ENCODE measurements at places on chromosomes 5 and 9. TPM values are rescaled to one million over a fixed set of nuclear protein-coding genes. Genes with fewer than 3 reads are reported as not detected.

Gene NUTM2G
- total RNA-seq, result 0.07 TPM

Gene CTXN3
- total RNA-seq, result not detected

GRCh38 chr9:114503009-114503408, 2.3 kb downstream of the WHRN start:
- DNase-seq, result no peak

- DNase-seq, result no peak
Observed at GRCh38 chr5:149492781-149493180, 58.5 kb downstream of the CSNK1A1 start.

Gene NMUR2
- not detected for total RNA-seq

- DNase-seq, result no peak
Observed at GRCh38 chr9:95276395-95276954, 41.0 kb downstream of the FANCC start.

GRCh38 chr5:132463811-132464155, 26.8 kb downstream of the IRF1 start:
- DNase-seq, result no peak

- DNase-seq, result no peak
Observed at GRCh38 chr9:30196941-30197340, 2187.5 kb upstream of the ACO1 start.

DNA sequence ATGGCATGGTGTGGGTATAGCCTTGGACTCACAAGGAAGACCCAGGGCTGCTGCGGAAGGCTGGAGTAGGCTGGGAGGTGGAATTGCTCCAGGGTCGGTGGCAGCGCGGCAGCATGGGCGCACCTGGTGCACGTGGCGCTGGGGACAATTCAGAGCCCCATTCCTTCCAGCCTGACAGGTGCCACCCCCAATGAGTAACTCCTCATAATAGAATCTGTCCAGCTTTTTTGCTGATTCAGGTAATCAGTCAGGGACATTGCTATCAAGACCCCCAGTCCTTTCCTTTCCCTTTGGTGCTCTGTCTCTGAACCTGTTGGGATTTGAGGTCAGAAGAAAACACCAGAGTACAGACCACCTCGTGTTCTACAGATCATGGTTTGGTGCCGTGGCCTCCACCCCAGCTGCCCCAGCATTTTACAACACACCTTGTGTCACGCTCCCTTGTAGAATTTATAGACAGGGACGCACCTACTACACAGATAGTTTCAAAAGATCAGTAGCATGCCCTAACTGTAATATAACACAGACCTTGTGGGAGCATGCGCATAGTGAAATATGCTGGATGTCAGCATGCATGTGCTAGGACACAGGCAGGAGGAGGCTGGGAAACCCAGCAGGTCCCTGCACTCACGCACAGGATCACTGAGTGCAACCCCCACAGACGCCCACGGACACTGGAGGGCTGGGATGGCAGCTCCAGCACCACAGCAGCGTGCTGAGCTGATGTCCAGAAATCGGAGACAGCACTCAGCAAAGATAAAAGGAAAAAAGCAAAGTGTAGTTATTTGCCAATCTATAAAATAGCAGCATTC, 47.9 kb upstream of the CTSL start:
- no peak for DNase-seq

DNA sequence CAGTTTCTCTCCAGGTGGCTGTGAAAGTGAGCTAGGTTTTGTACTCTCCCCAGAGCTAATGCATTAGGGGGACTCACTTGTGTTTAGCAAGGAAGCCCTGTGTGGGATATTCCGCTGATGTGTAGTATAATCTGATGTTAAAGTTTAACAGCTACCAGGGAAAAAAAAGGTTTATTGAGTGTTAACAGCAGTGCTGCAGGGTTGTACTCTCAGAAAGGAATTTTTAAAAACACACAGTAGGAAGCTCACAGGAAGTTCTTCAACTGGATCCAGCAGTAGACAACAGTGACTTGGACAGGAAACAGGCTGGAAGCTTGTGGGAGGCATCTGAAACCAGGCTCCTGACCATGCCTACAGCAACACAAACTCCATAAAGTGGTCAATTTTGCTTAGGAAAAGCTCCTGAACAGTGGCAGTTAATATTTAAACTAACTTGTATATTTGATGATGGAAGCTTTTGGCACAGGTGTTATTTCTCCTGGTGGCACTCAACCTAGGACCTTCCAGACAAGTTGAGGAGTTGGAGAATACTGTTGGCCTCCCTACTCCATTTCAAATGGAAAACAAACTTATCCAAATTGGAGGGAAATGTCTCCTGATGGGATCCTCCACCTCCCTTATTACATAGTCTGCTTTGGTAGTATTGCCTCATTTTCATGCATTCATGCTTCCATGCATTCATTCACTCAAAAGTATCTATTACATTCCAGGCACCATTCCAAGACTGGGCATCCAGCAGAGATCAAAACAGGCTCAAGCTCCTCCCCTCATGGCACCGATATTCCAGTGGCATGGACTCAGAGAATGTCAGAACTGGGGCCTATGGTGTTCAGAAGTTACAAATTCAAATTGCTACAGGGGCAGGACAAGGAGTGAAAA, 54.7 kb downstream of the FOXD1 start:
- no peak for DNase-seq

Gene SMIM33
- total RNA-seq, result not detected

Gene ENC1
- total RNA-seq, result 31.9 TPM

Gene TMC1
- not detected for total RNA-seq

DNA sequence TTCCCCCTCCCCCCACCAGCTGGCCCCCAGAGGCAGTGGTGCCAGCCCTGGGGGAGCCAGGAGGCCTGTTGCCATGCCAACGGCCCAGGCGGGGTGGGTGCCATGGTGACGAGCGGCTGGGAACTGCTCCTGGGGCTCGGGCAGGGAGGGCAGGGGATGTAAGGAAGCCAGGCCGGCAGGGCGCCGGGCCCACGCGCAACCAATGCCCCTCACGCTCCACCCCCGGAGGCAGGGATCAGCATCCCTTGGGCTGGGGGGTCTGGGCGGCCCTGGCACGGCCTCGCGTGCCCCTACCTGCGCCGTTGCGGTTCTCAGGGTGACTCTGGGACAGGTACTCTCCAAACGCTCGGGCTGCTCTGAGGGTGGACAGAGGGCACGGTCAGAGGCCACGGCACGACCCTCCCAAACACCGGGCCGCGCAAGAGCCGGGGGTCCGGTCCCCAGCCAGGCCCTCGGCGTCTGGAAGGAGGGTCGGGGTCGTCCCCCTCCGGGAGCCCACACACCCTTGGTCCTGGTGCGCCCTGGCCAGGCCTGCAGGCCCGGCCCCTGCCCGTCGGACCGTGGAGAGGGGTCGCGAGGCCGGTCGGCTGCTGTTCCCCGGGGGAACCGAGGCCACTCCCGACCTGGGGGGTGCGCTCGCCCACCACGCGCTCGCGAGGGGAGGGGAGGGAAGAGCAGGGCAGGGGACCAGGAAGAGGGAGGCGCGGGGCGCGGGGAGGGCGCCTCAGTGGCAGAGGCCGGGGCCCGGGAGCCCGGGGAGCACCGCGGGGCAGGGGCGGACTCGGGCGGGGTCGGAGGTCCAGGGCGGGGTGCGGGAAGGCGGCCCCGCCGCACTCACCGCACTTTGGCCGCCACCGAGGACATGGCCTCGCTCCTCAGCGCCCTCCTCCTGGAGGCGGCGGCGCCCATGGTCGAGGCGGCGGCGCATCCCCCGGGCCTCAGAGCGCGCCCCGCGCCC, 661 bp downstream of the NSMF start:
- DNase-seq, result peak; percentile 76

Gene ERCC6L2
- total RNA-seq, result 38.6 TPM

GRCh38 chr9:72904267-72905093, 48.4 kb downstream of the ALDH1A1 start:
- DNase-seq, result no peak

Gene RASEF
- total RNA-seq, result 1.2 TPM

Gene PCDHGA9
- 0.04 TPM for total RNA-seq

- no peak for DNase-seq
Observed at GRCh38 chr5:167971706-167972105, 319.7 kb upstream of the WWC1 start.

Gene PCDHGC4
- total RNA-seq, result 9.9 TPM

DNA sequence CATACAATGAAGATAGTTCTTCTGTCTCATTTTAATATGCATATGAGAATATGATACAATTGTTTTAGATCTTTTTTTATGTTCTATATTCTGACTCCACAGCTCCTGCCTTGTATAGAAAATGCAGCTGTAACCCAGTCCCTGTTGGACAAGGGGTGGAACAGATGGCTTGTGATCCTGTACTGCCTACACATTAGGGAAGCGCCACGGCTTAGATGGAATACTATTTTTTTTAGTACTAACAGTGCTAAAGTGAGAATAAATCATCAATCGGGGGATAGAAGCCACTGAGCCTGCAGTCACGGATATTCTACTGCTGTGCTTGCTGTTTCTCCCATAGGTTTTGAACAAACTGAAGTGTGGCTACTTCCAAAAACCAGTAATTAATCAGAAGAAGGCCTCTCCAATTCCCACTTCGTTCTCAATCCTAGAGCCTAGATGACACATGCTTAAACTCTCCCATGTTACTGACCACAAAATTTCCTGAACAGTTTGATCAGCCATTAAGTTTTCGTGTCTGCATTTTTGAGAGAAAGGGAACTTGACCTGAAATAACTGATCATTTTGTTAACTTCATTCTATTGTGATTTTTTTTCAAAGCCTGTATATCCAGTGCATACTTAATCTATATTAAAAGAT, 150.3 kb downstream of the CDH18 start:
- no peak for DNase-seq

DNA sequence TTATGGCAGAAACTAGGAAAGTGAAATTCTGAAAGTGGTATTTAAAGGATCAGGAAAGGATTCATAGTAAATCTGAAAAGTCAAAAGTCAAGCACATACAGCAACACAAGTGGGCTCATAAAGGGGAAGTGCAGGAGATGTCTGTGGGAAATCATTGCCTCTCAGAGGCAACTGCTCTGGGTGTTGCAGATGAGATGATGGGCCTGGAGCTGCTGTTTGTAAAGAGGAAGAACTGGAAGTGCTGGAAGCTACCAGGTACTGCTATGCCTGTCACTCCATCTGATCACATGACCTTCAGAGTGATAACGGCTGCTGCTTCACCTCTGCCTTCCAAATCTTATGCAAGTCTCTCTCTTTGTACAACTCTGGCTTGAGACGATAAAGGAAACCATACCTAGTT, 55.9 kb downstream of the ADRB2 start:
- DNase-seq, result no peak

DNA sequence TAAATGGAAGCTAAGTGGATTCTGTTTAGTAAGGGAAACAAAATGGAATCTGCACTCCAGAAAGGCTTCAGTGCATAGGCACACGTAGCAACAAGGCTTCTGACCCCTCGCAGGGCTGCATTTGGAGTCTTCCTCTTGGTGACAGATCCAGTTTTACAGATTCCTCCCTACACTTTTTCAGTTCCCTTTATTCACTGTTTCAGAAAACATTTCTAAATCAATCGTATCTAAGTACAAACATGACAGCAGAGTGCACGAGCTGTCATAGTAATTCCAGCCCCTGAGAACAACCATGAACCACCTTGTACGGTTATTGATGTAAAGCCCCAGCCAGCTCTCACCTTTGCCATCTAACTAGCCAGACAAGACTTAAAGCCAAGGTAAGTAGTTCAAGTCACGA, 491.6 kb downstream of the SEMA5A start:
- no peak for DNase-seq

Gene SGCD
- 0.04 TPM for total RNA-seq

- peak; percentile 95 for DNase-seq
Observed at GRCh38 chr9:126398403-126399058, 71.9 kb downstream of the MVB12B start.

Gene TEK
- total RNA-seq, result 0.37 TPM
